ENCODE measurements at places on chromosomes 6 and 20.

GRCh38 chr20:44856856-44857448 lies 28.6 kb upstream of the YWHAB start:
- DNase-seq = no peak

DNA sequence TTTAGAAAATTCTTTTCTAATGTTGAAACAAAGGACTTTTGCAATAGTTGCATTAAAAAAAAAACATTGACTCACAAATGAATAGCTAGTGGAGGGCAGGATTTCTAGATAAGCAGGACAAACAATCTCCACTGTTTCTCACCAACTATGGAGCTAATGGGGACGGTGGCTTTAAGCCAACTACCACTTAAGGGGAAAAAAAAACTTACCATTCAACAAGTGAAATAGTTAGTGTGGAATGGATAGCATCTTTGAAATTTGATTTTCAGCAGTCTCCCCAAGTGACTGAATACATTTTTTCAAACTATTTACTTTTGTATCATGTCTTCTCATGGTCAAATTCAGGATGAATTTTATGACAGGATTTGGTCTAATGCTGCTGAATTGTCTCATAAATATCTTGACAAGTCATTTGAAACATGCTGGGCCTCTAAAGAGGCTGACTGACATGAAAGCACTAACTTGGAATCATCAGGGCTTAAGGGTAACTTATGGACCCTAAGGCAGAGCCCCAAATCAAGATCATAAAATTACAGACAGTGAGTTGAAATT lies 100.5 kb downstream of the EYA4 start:
- no peak for DNase-seq

GRCh38 chr6:165552248-165552736 lies 110.7 kb downstream of the PDE10A start:
- no peak for DNase-seq

GRCh38 chr6:3312604-3313231 lies 54.0 kb downstream of the PSMG4 start:
- no peak for DNase-seq

- no peak for DNase-seq
Observed at GRCh38 chr6:11766589-11767450, 11.8 kb downstream of the ADTRP start.

DNA sequence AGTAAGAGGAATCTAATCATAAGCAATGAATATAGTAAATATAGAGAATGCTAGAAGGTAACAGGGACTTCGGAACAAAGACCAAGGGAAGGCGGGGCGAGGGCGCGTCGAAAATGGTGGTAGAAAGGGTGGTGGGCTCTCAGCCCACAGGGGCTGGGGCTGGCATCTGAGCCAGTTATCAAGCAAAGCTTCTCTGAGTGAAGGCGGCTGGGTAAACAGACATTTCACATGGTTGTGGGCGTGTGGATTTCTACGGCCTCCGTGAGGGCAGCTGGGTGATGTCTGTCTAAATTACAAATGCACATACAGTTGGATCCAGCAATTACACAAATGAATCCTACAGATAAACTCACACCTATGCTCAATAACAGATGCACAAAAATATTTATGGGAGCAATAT lies 56.6 kb downstream of the TOX2 start:
- DNase-seq = no peak

DNA sequence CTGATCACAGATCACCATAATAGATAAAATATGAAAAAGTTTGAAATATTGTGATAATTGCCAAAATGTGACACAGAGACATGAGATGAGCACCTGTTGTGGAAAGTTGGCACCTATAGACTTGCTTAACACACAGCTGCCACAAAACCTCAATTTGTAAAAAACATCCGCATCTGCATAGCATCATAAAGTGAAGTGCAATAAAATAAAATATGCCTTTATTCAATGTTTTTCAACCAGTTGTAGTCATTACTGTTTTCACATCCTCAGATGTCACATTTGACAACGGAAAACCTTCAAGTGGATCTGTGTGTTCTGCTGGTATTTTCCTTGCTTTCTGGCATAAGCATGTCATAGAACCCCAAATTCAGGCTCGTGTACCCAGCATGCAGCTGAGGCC lies 50.2 kb upstream of the IFNGR1 start:
- no peak for DNase-seq

GRCh38 chr6:36800223-36801076 lies 38.8 kb downstream of the CPNE5 start:
- DNase-seq = no peak

Measured in GM12891 (cell line).